Stimulated activated CD4-positive, alpha-beta T cell treated with anti-CD3 and anti-CD28 coated beads, Interleukin-4, amount 100 ng/mL, for 4 hours (primary cell): ENCODE measurements at places on chromosomes 11 and 22.

DNA sequence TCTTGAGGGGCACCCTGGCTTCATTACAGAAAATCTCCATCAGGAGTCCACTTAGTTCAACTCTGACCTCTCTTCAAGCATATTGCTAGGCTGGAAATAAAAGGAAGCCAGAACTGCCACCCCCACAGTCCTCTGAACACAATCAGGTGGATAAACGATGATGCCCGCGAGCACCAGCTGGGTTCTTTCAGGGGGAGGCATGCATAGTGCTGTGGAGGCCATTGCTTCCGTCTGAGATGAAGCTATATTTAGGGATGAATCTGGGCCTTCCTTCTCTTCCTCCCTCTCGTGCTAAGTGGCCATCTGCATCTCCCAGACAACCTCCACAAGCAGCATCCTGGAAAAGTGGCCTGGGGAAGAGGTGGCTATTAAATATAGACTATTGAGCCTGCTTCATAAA, 3.9 kb upstream of the MICAL2 start:
- no peak for DNase-seq

GRCh38 chr11:75520688-75521087, 5.1 kb downstream of the GDPD5 start:
- DNase-seq, result no peak

- DNase-seq, result no peak
Observed at GRCh38 chr11:1966531-1966930, 19.4 kb downstream of the MRPL23 start.

DNA sequence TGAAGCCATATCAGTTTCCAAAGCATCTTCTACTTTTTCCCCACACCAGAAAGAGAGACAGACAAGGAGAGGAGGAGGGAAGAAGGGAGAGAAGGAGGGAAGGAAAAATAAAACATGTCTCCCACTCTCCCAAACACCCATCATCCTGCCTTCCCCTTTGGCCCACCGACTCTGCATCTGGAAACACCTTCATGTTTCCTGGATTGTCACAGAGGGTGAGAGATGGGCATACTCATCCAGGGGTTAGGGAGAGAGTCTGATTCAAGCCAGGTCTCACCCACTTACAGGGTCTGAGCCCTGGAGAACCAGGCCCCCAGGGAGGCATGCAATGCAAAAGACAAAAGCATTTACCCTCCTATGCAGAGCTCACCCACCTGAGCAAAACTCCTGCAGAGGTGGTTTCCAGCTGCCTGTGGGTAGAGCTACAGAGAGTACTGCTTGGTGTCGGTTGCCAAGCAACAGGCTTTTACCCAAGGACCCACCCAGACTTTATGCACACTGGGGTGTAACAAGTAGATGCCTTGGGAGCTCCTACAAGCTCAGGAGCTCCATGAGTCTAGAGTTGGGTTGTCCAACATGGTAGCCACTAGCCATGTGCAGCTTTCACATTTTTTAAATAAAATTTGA, 33.4 kb downstream of the MN1 start:
- DNase-seq, result no peak

GRCh38 chr11:15851051-15851498, 505.3 kb downstream of the SOX6 start:
- DNase-seq, result no peak

- DNase-seq, result no peak
Observed at GRCh38 chr11:123719452-123719851, 22.0 kb downstream of the ZNF202 start.
